NCI-H1417 treated with DMSO at 0.1 percent for 48 hours (cell line): ENCODE measurements at places on chromosomes 1 and 21.

GRCh38 chr21:45220714-45221490 lies 66.8 kb downstream of the POFUT2 start:
- DNase-seq = no peak

DNA sequence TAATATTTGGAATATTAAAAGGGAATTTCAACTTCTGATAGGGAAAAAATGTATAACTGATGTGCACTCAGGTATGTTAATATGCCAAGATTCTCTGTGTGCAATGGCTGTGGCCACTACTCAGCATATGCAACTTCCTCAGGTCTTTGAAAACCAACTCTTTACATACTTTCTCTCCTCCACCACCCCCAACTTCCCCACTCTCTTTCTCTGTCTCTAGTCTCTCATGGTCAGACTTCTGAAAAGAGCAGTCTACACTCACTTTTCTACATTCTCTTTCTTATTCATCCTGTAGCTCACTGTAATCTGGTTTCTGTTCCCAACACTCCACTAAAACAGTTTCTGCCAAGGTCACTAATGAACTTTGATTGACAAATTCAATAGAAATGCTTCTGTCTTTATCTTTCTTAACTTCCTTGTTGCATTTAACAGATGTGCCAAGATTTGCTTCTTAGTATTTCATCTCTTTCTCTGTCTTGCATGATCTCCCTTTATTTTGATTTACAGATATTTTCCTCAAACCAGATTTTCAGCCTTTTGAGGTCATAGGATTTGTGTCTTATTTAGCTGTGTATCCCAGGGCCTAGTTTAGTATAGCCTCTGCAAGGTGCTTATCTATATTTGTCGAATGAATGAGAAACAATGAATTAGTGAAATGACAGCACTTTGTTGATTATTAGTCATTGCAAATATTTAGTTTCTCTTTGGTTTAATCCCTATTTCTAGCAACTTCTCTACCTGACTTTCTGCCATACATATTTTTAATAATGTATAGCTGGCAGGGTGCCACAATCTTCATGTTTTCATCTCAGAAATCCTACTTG lies 168.9 kb downstream of the LMO4 start:
- DNase-seq = no peak

DNA sequence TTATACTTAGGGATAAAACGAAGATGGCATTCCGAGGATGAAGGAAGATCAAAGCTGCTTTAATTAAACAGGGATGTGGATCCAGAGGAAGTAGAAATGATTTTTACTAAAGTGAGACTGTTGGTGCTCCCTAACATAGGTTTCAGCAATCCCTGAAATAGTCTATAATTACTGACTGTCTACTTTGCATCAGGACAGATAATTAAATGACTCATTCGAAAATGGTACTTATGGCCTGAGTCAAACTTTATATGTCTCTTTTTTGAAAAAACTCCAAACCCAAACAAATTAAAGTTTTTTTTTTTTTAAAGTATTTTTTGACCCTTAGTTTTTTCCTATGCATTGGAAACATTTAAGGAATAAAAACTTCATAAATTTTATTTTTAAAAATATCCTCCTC lies 90.3 kb downstream of the LYST start:
- DNase-seq = no peak

DNA sequence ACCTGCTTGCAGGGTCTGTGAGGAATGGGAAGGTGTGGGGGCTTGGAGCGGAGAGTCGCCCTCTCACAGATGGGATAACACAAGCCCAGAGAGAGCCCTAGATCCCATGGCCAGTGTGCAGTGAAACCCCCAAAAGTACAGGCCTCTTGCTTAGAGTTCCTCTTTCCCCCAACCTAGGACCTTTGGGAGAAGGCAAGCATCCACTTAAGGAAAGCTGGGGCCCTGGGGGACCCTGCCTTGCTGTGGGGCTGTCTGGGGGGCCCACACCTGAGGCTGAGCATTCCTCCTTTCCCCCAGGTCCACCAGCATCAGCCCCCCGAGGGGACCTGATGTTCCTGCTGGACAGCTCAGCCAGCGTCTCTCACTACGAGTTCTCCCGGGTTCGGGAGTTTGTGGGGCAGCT lies 1.1 kb downstream of the VWA1 start:
- no peak for DNase-seq

GRCh38 chr1:19644681-19645410 lies 735 bp downstream of the NBL1 start:
- DNase-seq = no peak

- DNase-seq = no peak
Measured at GRCh38 chr21:14056771-14057191, 154.0 kb downstream of the LIPI start.

DNA sequence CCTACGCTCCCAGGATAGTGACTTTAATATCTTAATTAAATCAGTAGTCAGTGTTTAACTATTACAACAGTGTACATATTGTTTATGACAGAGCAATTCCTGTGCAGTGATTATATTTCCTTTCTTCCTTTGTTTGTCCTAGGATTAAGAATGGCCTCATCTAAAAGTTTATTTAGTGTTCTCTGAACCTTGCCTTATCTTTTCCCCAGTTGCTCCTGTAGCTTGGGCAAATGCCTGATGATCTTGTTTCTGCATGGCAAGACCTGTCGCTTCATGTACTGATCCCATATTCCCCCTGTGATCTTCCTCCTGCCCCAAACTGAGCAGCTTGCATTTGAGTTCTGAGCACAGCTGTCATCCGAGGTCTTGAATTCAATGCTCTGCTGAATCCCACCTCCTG lies 69.1 kb upstream of the STUM start:
- no peak for DNase-seq

GRCh38 chr1:233442026-233442780 lies 114.7 kb downstream of the MAP3K21 start:
- DNase-seq = no peak

- no peak for DNase-seq
Measured at GRCh38 chr1:212203630-212204029, 81.6 kb upstream of the PPP2R5A start.

DNA sequence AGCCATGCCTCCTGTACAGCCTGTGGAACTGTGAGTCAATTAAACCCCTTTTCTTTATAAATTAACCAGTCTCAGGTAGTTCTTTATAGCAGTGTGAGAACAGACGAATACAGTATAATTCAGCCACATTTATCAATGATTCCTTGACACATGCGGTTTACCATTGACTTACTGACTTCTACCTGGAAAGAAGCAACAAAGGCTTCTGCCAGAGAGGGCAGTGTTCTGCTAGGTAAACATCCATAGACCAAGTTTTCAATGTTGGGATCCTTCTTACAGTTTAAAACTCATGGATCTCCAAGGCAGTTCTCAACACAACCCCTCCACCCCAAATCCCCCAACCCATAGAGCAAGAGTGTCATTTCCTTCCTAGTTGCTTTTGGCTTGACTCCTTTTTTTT lies 150.6 kb downstream of the ZNF648 start:
- DNase-seq = no peak

- DNase-seq = no peak
Measured at GRCh38 chr1:181135815-181136737, 47.6 kb downstream of the IER5 start.

DNA sequence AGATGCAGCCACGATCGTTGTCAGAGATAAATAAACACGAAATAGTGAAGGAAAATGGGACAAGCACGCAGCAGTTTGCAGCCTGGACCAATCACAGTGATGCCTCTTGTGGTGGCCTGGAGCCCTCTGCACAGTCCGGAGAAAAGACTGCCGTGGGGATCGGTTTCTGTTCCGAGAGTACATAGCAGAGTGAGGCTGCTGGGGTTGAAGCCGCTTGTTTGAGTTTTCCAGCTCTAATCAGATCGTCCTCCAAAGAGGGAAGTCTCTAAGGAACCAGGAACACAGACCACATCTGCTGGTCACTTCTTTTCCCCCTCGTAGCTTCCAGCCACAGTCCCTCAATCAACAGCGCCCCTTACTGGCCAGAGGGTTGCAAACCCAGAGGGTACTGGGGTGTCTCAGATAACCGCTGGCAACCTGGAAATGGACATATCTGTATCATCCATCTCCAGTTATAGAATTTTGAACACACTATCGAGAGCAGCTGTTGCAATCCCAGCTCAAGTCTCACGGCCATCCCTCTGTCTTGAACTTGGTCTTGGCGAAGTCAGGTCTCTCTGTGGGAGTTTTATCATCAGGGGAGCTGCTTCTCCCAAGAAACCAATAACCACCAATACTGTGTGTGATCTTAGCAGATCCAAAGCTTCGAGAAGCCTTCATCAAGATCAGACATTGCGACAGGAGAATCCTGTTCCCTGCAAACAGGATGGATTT lies 57.4 kb downstream of the OLIG1 start:
- DNase-seq = no peak

DNA sequence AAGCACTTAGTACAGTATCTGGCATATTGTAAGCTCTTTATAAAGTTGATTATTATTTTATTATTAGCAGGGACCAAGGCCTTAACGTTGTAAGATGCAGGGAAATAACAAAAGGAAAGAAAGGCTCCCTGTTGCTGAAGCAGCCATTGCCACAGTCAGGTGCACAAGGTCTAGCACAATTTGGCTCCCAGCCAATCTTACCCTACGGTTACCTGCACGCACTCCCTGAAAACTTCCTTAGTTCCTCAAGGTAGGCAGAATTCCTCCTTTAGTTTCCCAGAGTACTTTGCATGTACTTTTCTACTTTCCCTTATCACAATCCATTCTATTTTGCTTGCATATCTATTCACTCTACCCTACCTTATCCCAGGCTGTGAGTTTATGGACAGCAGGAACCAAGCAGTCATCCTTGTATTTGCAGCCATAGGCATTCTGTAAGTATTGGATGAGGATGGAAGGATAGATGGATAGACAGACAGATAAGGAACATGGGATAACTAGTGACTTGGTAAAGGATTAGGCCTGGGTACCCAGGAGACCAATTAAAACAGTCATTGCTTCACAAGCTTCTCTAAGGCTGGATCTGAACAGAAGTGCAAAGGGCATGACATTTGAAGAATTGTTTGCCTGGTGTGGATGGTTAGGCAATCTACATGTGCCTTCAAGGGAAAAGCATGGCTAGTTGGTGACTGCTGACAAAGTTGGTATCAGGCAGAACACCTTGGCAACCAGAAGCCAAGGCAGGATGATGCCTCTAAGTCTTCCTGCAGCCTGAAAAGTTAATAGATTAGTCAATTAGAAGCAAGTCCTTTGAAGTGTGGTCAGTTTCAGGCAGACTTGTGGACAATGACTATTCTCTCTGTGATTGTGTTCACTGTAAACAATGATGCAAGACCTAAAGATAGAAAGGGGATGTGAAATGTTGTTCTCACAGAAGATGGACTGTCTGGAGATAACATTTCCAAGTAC lies 20.8 kb upstream of the JAK1 start:
- no peak for DNase-seq

DNA sequence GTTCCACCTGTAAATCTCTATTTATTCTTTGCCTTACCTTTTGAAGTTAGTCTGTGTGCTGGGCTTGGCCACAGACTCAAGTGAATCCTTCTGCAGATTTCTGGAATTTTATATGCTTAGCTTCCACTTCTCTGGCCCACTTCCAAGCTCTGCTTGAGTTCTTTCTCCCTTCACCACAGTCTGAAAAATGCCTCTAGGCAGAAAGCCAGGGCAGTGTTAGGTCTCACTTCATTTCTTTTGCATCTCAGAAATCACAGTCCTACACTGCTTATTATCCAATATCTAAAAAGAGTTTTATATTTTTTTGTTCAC lies 48.9 kb downstream of the INKA2 start:
- DNase-seq = no peak

DNA sequence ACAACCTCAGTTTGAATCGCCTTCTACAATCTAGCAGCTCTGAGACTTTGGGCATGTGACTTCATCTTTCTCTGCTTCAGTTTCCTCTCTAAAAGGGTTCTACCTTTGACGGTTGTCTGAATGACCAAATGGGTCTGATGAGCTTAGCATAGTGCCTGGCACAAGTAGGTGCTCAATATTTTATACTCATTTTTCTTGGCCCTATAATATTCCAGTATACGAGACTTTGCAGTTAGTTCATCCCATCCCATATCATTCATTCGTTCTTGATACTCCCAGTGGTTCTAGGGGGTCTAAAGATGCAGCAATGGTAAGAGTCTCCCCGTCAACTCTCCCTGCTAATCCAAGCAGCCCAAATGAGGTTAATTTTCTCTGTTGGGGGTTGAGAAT lies 67.6 kb downstream of the ALPL start:
- no peak for DNase-seq

DNA sequence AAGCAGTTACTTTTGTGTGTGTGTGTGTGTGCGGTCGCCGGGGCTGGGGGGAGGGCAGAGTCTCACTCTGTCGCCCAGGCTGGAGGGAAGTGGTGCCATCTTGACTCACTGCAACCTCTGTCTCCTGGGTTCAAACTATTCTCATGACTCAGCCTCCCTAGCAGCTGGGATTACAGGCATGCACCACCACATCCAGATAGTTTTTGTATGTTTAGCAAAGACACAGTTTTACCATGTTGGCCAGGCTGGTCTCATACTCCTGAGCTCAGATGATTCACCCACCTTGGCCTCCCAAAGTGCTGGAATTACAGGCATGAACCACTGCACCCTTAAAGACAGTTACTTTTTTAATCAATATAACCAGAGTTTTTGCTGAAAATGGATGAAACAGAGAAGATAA lies 207.0 kb downstream of the PTPRC start:
- no peak for DNase-seq

DNA sequence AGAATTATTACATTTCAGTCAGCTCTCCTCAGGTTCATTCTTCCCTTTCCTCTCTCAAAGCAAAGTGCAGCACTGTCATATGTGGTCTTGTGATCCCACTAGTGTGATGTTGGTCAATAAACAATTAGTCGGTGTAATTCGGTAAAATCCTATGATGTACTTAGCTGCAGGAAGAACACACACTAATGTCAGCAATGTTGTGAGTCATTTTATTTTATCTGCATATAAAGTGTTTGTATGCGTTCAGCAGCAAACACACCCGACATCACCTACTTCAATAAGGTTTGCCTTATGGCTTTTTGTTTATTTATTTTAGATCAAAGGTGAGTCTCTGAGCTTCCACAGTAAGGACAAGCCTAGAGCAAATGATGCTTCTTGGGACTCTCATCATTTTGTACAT lies 47.8 kb downstream of the PTPN14 start:
- no peak for DNase-seq

DNA sequence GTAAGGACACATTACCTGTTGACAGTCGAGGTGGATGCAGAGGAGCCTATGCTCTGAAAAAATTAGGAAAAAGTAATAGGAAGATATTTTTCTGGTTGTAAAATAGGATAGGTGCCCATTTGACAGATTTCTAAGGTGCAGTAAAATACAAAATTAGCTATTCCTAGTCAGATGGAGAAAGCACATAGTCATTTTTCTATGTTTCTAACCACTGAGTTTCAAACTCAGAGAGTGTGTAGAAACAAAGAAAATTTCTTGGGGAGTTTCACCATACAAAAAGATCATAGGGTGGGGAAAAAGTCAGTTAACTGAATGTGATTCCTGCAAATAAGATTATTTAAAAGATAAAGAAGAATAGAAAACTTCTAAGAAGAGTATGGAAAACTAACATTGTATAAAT lies 666.9 kb downstream of the KCNT2 start:
- DNase-seq = no peak
